T-helper 9 cell (primary cell): ENCODE measurements at places on chromosomes 13 and 19.

DNA sequence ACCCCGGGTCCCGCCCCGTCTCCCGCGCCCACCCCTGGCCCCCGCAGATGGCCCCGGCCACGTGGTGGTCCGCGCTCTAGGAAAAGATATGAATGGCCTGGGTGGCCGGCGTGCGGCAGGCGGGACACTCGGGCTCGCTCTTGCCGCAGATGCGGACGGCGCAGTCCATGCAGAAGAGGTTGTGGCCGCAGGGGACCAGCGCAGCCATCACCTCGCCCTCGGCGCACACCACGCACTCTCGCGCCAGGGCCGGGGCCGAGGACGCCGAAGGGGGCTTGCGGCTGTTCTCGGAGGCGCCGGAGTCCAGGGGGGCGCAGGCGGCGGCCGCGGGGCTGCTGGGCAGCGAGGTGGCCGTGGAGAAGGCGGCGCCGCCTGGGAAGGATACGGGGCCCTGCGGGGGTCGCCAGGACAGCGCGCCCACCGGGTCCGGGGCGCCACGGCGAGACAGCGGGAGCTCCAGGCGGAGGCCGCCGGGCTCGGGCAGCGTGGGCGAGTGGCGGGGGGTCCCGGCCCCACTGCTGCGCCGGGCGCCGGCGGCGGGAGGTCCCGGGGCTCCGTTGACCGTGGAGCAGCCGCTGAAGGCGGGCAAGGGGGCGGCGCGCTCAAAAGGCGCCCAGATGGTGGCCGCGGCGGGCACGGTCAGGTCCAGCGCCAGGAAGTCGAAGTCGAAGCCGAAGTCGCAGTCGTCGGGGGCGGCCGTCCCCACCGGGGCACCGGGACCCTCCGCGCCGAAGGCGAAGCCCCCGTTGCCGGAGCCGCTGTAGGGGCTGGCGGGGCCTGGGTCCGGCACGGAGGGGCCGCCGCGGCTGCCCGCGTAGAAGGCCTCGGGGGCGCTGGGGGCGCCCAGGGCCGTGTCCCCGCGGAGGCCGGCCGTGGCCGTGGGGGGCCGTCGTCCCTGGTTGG, 12.4 kb downstream of the MEX3D start:
- DNase-seq, result no peak

DNA sequence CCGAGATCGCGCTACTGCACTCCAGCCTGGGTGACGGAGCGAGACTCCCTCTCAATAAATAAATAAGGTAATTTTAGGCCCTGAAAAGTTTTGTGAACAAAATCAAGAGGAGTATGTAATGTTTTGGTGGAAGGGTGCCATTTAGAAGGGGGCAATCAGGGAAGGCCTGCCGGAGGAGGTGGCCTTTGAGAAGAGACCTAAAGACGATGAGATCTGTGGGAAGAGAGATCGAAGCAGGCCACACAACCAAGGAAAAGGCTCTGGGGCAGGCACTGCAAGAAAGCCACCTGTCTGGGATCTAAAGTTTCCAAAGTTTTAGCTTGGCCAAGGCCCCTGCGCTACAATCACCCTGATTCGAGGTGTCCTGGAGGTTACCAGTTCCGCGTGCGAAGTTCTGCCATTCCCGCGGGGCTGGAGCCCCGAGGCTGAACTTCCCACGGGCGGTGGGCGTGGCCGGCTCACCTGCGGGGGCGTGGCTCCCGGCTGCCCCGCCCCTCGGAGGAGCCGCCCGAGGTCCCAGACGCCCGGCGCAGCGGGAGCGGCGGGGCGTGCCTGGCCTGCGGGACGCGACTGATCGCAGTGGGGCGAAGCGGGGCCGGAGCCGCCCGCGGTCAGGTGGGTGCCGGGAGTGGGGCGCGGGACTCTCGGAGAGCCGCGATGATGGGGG, at the start of gene KLC3:
KLC3 (plus strand) TSS at position 519 of the 667 bp plus-strand sequence. CDS start 4,792 bp downstream, outside the sequence.
- DNase-seq, result peak; percentile 30

- DNase-seq, result no peak
Observed at GRCh38 chr13:31433746-31434145, 234.0 kb downstream of the B3GLCT start.

- DNase-seq, result no peak
Observed at GRCh38 chr13:104980586-104980985, 1554.9 kb downstream of the EFNB2 start.

- no peak for DNase-seq
Observed at GRCh38 chr19:50801107-50801506, 10.9 kb downstream of the ACP4 start.

DNA sequence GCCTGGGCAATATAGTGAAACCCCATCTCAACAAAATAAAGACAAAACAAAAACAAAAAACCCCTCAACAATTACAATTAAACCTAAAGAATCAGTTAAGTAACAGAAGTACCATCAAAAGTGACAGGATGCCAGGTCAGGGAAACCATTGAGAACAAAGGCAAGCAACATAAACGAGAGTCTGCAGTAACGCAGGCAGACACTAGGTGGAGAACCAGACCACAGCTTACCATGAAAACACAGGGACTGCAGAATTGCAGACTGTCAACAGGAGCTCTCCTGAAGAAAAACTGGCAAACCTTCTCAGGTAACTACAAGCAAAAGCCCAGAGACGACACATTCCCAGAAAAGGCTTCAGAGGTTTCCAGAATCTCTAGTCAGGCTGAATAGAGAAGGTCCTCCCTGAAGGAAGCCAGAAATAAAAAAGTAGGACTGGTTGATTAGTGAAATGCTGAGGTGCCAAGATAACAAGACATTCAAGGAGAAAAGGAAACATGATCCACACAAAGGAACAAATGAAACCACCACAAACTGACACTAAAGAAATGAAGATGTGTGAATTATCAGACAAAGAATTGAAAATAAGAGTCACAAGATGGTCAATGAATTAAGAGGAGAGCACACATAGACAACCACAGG, 2.2 kb upstream of the ZNF665 start:
- peak; percentile 52 for DNase-seq
